Posterior vena cava (tissue), 2 donors: ENCODE measurements at places on chromosomes 3 and 15. TPM values are rescaled to one million over a fixed set of nuclear protein-coding genes. Genes with fewer than 3 reads are reported as not detected.
A peak's percentile ranks its signal among the peaks of the same experiment; 100 is the strongest.

DNA sequence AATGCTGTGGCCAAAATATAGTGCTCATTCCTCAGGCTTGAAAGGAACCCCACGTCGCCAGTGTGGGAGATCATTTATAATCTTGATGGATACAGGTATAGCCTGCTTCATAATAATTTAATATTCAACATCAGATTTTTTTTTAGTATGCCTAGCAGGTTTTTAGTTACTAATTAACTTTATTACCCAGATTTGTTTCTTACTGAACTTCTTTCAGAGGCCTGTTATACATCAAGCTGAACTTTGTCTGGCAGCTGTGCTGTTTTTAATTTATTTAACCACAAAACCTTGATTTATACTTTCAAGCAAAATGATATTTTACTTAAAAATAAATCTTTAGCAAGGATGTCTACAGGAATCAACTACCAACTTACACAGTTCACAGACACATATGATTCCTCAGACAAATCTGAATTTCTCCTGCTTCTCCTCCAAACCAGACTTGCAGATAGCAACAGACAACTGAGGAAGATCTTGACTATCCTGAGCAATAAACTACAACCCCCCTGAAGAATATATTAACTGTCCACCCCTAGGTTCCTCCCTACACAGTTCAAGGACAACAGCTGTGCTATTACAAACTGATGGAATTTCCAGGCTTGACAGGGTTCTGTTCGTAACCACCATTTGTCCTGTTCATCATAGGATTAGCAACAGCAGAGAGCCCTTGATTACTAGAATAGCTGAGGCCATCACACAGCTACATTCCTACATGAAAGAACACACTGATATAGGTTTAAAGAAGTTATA is 610 bp downstream of the MAP4 start:
- no peak for DNase-seq

TGM5 gene
- total RNA-seq, result 0.56 TPM

GRCh38 chr3:127978636-127979035 is 63.6 kb downstream of the KBTBD12 start:
- no peak for DNase-seq

- DNase-seq, result no peak
These were observed 175.2 kb downstream of the TP63 start for GRCh38 chr3:189806171-189806951.

GRCh38 chr3:122103821-122104514 is 48.8 kb downstream of the CD86 start:
- no peak for DNase-seq

ABI3BP gene
- total RNA-seq, result 470 TPM

LTK gene
- 0.24 TPM for total RNA-seq

RBP2 gene
- 1.1 TPM for total RNA-seq

ARPP21 gene
- not detected for total RNA-seq

- peak; percentile 44 for DNase-seq
These were observed 9.4 kb downstream of the CILP start for GRCh38 chr15:65201918-65202317.
